ENCODE measurements at places on chromosomes 1 and 21. TPM values are rescaled to one million over a fixed set of nuclear protein-coding genes. Genes with fewer than 3 reads are reported as not detected.

GRCh38 chr1:31423418-31423947, 10.5 kb downstream of the SERINC2 start:
- DNase-seq: peak; percentile 78

GRCh38 chr1:31640964-31641363, 3.7 kb downstream of the PEF1 start:
- no peak for DNase-seq

- no peak for DNase-seq
Measured at GRCh38 chr1:38997901-38998190, 6.8 kb downstream of the AKIRIN1 start.

CHAF1B gene
- polyA plus RNA-seq: 31.4 TPM

- DNase-seq: no peak
Measured at GRCh38 chr1:87224201-87224600, 104.5 kb upstream of the LMO4 start.

CACHD1 gene
- not detected for polyA plus RNA-seq

SERPINC1 gene
- 0.18 TPM for polyA plus RNA-seq

C8B gene
- polyA plus RNA-seq: not detected

CORT gene
- polyA plus RNA-seq: 0.37 TPM

S100A7 gene
- not detected for polyA plus RNA-seq

Measured in GM12878 (cell line).